ENCODE measurements at places on chromosomes 16 and 17. TPM values are rescaled to one million over a fixed set of nuclear protein-coding genes. Genes with fewer than 3 reads are reported as not detected.

The KRTAP4-4 gene
- total RNA-seq: not detected

The ECI1 gene
- 92.8 TPM for total RNA-seq

The CSH2 gene
- total RNA-seq: not detected

The TBC1D3E gene
- not detected for total RNA-seq

The FLYWCH1 gene
- total RNA-seq: 31.8 TPM

The FAM20A gene
- total RNA-seq: not detected

The VTN gene
- 21.8 TPM for total RNA-seq

Data from A549 treated with ZK216348 at 1 μM for 4 hours (cell line).